ENCODE measurements at places on chromosomes 4 and X.

GRCh38 chr4:13454786-13455185 lies 29.4 kb downstream of the RAB28 start:
- no peak for DNase-seq

DNA sequence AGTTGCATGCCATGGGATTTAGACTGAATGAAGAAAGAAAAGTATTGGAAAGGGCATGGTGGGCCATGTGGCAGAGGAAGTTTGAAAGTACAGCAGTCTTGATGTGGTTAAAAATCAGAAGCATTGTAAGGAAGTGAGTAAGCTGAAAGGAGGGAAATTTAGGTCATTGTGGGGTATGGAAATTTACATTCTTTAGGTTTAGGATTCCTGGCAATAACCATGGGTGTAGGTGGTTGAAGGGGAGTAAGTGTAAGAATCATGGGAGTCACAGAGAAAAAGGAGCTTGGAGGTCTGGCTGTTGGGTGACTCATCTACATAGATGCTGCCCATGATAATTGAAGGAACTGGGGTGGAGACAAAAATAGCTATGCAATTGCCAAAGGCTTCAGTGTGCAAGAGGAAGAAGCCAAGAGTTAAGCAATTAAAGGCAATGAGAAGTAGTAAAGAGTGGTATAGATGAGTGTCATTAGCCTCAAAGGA lies 243.8 kb upstream of the LDB2 start:
- DNase-seq, result no peak

GRCh38 chrX:34956916-34957315 lies 14.3 kb downstream of the FAM47B start:
- no peak for DNase-seq

- DNase-seq, result no peak
Observed at GRCh38 chrX:40402831-40403533, 177.8 kb upstream of the ATP6AP2 start.

GRCh38 chrX:11351375-11352295 lies 58.4 kb downstream of the AMELX start:
- DNase-seq, result no peak

DNA sequence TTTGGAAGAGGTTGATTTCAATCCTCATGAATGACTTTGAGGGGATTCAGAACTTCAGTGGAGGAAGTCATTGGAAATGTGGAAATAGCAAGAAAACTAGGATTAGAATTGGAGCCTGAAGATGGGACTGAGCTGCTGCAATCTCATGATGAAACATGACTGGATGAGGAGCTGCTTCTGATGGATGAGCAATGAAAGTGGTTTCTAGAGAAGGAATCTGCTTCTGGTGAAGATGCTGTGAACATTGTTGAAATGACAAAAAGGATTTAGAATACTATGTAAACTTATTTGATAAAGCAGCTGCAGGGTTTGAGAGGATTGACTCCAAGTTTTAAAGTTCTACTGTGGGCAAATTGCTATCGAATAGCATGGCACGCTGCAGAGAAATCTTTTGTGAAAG lies 27.1 kb downstream of the EVC start:
- DNase-seq, result no peak

GRCh38 chrX:76159453-76159852 lies 13.4 kb upstream of the PBDC1 start:
- no peak for DNase-seq

- no peak for DNase-seq
Observed at GRCh38 chrX:25527156-25527555, 511.4 kb upstream of the ARX start.

GRCh38 chr4:174248407-174248806 lies 35.1 kb downstream of the FBXO8 start:
- DNase-seq, result no peak

DNA sequence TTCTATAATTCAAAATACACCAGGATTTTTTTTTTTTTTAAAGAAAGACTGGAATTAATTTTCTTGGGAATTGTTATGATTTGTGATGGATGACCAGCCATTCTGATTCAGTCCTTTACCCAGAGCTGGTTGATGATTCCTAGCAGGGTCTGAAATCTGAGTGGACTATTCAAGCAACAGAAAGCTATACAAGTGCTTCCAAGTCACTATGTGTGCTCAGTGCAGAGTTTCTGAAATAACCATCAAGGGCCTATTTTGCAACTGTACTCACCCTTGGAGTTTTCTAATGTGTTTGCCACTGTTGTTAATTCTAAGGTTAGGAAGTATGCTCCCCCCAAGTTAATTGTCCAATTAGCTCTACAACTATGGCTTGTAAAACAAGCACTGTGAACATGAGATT lies 137.7 kb upstream of the RAPGEF2 start:
- no peak for DNase-seq

DNA sequence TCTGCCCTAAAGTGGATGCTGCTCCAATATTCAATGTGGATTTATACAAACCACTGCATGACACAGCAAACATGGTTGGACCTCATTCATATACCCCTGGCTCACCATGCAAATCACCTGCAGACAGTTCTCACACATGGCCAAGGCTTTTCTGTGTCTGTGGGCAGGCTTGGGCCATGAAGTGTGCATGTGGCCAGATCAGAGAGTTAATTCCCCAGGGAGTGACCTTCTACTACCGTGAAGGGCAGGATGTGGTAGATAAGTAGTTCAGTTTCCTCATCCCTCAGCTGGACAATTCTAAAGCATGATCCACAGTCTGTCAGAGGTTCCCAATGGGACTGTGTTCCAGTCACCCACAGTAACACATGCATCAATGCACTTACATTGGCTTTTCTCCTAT lies 24.6 kb upstream of the BCLAF3 start:
- no peak for DNase-seq

- no peak for DNase-seq
Observed at GRCh38 chrX:44099366-44099765, 126.2 kb upstream of the NDP start.

- no peak for DNase-seq
Observed at GRCh38 chr4:6272863-6273660, 3.4 kb downstream of the WFS1 start.

GRCh38 chrX:41085512-41085877 lies 250 bp downstream of the USP9X start:
- DNase-seq, result peak; percentile 32

GRCh38 chr4:23135792-23136645 lies 443.3 kb downstream of the GBA3 start:
- peak; percentile 54 for DNase-seq

DNA sequence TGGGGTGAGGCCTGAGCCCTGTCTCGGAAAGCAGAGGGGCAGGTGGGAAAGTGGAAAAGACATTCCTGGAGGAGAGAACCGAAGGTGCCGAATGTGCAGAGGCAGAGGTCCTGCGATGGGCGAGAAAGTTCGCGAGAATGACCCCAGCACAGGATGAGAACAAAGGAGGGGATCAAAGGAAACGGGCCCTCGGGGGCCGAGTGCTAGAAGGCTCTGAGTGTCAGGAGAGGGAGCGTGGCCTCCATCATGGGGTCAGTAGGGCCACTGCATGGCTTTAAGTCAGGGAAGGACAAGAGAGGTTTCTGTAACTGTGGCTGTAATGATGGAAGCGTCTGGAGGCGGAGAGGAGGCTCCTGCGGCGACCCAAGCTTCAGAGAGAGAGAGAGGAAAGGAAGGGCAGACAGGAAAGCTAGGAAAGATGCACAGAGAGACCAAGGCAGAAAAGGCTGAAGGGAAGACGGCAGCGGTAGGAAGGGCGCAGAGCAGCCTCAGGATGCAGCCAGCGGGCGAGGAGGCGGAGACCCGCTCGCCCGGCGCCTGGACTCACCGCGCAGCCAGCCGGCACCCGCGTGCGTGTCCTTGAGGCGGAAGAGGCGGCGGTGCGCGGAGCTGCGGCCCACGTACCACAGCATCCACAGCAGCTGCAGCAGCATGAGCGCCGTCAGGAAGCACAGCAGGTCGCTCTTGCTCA lies 669 bp downstream of the OTOP1 start:
- no peak for DNase-seq

GRCh38 chr4:81106150-81106549 lies 75.6 kb downstream of the BMP3 start:
- DNase-seq, result no peak

DNA sequence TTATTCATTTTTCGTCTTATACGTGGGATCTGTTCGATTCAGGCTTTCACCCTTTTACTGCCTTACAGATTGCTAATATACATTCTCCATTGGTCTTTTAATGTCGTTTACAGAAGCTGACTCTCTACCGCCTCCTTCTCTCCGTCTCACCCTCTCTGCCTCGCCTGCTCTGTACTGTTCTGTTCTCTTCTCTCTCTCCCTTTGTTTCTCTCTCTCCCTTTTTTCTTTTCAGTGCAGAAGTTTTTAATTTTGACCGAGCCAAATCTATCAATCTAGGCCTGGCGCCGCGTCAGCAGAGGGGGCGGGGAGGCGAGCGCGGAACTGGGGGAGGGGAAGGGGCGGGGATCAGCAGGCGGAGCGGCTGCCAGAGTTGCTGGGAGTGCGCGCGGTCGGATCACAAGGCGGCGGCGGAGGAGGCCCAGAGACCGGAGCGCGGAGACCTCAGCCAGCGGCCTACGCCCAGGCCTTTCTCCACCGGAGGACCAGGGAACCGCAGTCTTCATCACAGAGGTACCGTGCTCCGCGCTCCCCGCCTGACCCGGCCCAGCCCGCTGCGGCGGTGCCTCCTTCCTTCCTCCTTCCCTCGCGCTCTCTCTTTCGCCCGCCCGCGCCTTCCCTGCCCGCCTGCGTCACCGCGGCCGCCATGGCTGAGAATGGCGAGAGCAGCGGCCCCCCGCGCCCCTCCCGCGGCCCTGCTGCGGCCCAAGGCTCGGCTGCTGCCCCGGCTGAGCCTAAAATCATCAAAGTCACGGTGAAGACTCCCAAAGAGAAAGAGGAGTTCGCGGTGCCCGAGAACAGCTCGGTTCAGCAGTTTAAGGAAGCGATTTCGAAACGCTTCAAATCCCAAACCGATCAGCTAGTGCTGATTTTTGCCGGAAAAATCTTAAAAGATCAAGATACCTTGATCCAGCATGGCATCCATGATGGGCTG lies at the start of gene UBQLN2:
UBQLN2 (plus strand) TSS at position 397 of the 931 bp plus-strand sequence; CDS start at position 644, 247 bp downstream.
- peak; percentile 60 for DNase-seq

- DNase-seq, result no peak
Observed at GRCh38 chr4:159075531-159075932, 27.3 kb upstream of the RAPGEF2 start.

DNA sequence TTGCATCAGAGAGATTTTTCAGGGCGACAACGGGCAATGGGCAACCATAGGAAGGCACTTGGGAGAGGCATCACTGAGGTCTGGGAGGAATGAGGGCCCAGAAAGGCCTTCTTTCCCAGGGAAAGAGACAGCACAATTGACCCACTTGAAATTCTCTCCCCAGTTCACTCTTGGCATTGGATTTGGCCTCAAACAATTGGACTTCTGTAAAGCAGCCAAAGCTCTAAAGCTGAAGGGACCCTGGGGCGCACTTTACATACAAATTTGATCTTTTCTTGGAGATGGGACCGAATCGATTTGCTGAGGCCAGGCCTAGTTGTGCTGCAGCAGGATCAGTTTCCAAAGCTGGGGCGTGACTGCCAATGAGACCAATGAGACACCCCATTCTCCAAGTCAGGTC lies 3.2 kb downstream of the ARHGAP36 start:
- no peak for DNase-seq

GRCh38 chr4:88858752-88859151 lies 161.1 kb upstream of the NAP1L5 start:
- no peak for DNase-seq

GRCh38 chr4:23337292-23337691 lies 552.6 kb downstream of the PPARGC1A start:
- DNase-seq, result no peak

GRCh38 chr4:141702472-141703182 lies 66.2 kb downstream of the IL15 start:
- DNase-seq, result no peak

DNA sequence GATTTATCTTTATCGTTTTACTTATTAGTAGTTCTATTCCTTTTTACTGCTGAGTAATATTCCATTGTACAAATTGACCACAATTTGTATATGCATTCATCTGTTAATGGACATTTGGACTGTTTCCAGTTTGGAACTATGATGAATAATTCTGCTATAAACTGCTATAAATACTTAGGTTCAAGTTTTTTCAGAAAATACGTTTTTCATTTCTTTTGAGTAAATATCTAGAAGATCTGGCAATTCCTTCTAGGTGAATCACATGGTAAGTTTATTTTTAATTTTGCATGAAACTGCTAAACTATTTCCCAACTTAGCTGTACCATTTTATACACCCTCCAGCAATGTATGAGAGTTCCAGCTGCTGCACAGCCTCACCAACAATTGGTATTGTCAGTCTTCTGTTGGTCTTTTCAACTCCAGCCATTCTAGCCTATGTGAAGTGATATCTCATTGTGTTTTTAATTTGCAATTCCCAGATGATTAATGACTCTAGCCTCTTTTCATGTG lies 22.2 kb downstream of the LIN54 start:
- no peak for DNase-seq

GRCh38 chrX:9855561-9856283 lies 69.5 kb downstream of the SHROOM2 start:
- no peak for DNase-seq

- DNase-seq, result no peak
Observed at GRCh38 chrX:68681443-68681941, 34.0 kb downstream of the STARD8 start.

DNA sequence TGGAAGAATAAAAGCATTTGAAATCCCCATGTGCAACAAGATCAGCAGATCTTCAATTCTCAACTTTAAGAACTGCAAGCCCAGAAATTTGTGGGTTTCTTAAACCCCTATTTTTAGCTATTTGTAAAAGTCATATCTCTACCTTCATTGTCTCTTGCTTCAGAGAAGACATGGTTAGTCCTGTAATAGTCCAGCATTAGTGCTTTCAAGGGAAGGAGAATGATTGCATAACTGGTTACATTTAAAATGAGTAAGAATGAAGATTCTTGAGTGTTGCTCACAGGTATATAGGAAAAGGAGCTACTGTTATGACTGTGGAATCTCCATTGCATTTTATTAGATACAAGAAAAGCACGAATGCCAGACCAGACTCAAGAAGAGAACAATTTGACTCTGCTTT lies 84.0 kb downstream of the CCSER1 start:
- DNase-seq, result no peak

- no peak for DNase-seq
Observed at GRCh38 chr4:145341381-145341780, 140.3 kb upstream of the SMAD1 start.

- DNase-seq, result no peak
Observed at GRCh38 chr4:106486533-106486932, 118.0 kb upstream of the GIMD1 start.

DNA sequence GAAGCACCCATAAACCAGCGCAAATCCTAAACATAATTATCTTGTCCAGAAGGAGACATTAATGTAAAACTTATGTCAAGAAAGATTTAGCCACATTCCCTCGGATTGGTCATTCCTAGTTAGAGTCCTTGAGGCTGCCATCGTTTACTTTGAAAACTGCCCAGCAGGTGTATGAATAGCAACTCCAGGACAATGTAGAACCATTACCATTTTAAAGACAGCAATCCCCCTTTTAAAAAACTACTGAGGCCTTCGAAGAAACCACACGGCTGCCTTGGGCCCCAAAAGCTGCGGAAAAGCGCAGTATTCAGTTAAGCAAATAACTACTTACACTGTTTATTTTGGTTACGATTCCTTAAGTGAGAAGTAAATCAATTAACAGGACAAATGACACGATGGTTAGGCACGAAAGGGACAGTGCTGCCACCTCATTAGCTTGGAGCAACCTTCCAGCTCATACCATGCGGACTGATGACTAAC lies 822 bp upstream of the SGMS2 start:
- DNase-seq, result no peak

- no peak for DNase-seq
Observed at GRCh38 chr4:145785391-145786008, 105.6 kb downstream of the C4orf51 start.
